ENCODE measurements at places on chromosomes 2 and 18.

DNA sequence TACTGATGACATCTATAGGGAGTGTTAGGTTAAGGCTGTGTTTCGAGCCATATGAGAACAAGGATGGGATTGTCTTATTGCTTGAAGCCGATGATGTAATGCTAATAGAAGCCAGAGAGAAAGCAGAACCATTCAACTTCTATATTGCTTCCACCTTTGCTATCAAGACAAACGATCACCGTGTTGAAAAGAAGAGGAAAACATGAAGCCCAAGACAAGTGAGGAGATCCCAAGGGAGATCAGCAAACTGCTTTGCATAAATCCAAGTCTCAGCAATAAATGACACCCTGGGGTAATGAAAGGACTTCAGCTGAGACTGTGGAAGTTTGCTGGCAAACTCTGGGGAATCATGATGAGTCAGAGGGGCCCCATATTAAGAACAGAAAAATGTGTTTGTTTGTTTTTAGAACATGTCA, 206.2 kb downstream of the NCKAP5 start:
- peak; percentile 81 for DNase-seq

DNA sequence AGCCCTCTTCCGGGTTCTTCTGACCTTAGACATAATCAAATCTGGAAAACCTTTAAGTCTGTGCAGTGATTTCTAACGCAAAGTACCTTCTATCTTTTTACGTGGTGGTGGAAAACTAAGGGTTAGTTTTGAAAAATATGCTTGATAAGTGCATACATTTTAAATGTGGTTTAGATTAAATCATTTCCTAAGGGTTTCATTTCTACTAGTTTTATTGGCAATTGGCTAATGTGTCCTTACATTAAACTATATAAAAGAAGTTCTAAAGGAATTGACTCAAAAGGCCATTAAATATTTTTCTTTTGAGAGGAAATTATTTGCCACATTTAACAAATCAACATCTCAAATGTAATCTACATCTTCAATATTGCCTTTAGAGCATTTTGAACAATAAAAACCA, 268.3 kb upstream of the THUMPD2 start:
- DNase-seq, result no peak

- DNase-seq, result no peak
Observed at GRCh38 chr2:111537078-111537655, 346.8 kb downstream of the ANAPC1 start.

- DNase-seq, result no peak
Observed at GRCh38 chr2:3159782-3160545, 217.7 kb downstream of the EIPR1 start.

- no peak for DNase-seq
Observed at GRCh38 chr2:69097891-69098655, 85.1 kb downstream of the ANTXR1 start.

DNA sequence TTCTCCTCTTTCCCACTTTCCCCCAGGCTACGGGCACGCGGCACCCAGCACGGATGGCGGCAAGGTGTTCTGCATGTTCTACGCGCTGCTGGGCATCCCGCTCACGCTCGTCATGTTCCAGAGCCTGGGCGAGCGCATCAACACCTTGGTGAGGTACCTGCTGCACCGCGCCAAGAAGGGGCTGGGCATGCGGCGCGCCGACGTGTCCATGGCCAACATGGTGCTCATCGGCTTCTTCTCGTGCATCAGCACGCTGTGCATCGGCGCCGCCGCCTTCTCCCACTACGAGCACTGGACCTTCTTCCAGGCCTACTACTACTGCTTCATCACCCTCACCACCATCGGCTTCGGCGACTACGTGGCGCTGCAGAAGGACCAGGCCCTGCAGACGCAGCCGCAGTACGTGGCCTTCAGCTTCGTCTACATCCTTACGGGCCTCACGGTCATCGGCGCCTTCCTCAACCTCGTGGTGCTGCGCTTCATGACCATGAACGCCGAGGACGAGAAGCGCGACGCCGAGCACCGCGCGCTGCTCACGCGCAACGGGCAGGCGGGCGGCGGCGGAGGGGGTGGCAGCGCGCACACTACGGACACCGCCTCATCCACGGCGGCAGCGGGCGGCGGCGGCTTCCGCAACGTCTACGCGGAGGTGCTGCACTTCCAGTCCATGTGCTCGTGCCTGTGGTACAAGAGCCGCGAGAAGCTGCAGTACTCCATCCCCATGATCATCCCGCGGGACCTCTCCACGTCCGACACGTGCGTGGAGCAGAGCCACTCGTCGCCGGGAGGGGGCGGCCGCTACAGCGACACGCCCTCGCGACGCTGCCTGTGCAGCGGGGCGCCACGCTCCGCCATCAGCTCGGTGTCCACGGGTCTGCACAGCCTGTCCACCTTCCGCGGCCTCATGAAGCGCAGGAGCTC, 35.4 kb downstream of the KCNK3 start:
- DNase-seq, result no peak
